ENCODE measurements at places on chromosomes 7 and 10.

DNA sequence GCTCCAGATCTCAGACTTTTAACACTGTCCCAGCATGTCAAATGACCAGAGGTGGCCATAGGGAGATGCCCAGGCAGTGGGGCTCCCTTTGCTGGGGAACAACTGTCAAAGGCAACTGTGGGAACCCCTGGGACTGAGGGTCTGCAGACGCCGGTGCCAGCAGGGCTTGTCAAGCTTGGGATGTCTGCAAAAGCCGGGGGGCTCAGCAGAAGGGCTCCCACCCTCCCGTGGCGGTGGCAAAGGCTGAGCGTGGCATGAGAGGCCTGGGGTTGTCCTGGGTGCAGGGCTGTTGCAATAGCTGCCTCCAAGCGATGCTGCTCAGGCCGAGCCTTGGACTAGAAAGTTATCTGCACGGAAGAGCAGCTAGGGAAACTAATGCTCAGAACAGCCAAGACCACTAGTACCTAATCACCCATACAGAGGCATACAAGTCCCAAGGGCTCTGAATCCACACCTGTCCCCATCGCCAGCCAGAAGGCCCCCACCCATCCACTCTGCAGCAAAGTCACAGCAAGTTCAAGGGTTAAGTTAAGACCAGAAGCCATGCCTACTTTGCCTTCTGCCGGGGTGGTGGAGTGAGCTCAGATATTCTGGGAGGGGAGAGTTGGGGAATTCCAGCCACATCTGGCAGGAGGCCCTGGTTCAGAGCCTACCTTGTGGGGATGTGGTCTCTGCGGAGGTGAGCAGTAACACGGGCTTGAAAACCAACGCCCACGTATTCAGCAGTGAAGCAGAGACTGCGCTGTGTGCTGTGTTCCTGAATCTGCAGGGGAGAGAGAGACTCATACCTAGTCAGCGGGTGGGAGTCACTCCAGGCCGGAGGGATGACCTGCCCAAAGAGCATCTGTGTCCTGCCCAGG lies 4.6 kb downstream of the SH2B2 start:
- DNase-seq: no peak

DNA sequence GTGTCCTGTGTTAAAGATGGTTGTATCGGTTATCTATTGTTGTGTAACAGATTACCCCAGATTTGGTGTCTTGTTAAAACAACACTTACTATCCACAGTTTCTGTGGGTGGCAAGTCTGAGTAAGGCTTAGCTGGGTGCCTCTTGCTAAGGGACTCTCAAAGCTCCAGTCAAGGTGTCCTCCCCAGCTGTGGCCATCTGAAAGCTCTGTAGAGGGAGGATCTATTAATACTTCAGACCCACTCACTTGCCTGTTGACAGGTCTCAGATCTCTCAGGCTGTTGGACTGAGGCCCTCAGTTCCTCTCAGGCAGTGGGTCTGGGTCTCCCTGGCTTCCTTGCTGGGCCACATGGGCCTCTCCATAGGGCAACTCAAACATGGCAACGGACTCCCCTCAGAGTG lies 19.6 kb downstream of the ARID5B start:
- no peak for DNase-seq

DNA sequence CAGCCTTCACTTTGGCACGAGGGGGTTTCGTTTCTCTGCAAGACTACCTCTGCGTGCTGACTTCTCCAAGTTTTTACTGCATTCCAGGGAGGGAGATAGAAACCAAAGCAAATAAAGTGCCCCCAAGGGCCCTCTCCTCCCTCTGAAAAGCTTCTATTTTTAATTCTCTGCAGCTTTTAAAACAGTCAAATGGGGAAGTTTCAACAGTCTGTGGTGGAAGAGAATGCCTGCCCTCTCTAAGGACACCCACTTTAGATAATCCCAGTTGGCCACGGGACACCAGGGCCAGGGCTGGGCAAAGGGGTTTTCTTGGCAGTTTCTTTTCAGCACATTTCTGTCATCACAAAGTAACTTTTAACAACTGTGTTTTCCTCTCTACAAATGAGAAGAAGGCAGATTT lies 386.7 kb upstream of the NPVF start:
- DNase-seq: no peak

GRCh38 chr7:901388-902154 lies 25.2 kb downstream of the GET4 start:
- DNase-seq: peak; percentile 41

GRCh38 chr10:78357141-78358063 lies 323.7 kb downstream of the RPS24 start:
- no peak for DNase-seq

GRCh38 chr7:129529643-129530042 lies 27.3 kb downstream of the SMKR1 start:
- no peak for DNase-seq

- DNase-seq: no peak
Observed at GRCh38 chr10:132403511-132404168, 6.6 kb downstream of the PWWP2B start.

GRCh38 chr10:51300617-51301304 lies 226.5 kb downstream of the PRKG1 start:
- no peak for DNase-seq

DNA sequence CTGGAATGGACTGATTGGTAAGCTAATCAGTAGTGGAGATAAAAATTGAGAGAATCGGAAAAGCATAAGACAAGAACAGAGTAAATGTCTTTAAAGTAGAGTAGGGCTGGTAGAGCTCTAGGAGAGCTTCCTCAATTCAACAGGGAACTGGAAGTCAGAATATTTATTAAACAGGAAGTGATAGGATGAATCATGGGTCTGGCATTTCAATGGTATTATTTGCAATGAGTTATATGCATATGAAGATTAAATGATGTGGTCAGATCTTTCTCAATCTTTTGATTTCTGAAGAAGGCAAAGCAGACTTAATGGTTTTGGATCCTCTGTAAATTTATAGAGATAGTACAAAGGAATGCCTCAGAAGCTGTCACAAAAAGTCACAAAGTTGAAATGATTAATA lies 349.0 kb downstream of the HPSE2 start:
- no peak for DNase-seq

GRCh38 chr10:60605476-60605875 lies 172.8 kb upstream of the CDK1 start:
- no peak for DNase-seq

- no peak for DNase-seq
Observed at GRCh38 chr7:158971214-158971613, 114.9 kb downstream of the DYNC2I1 start.

- no peak for DNase-seq
Observed at GRCh38 chr10:51425431-51425830, 274.0 kb downstream of the CSTF2T start.

DNA sequence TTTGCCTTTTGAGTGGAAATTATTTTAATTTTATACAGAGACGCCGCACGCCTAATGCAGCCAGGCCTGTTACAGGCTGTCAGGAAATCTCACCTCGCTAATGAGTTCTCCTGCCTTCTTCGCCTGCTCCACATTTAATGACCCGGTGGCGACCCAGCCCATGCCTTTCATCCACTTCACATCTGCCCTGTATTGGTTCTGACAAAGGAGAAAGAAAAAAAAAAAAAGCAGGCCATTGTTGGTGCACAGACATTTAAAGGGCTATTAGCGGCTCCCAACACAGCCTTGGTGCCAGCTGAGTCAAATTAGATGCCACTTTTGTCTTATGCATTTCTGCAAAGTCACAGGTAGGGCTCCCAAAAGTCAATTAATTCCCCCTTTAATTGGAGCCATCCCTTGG lies 43.3 kb downstream of the NRAP start:
- DNase-seq: no peak

DNA sequence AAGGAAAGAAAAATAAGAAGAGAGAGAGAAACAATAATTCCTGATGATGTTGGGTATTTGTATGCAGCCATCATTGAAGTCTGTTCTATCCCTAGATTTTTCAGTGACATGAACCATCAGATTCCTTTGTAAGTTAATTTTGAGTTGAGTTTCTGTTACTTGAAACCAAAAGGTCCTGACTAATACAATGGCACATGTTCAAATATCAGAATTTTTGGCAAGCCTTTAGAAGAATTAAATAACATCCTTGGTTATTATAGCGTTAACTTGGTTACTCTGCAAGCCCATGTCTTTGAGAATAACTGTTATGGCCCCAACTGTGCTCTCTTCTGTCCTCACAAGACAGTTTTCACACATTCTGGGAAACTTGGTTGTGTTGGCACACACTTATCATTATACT lies 66.5 kb downstream of the SYPL1 start:
- DNase-seq: no peak

- DNase-seq: no peak
Observed at GRCh38 chr10:100829933-100830727, 82.6 kb upstream of the SLF2 start.

- DNase-seq: no peak
Observed at GRCh38 chr10:26550774-26551526, 112.8 kb downstream of the APBB1IP start.

DNA sequence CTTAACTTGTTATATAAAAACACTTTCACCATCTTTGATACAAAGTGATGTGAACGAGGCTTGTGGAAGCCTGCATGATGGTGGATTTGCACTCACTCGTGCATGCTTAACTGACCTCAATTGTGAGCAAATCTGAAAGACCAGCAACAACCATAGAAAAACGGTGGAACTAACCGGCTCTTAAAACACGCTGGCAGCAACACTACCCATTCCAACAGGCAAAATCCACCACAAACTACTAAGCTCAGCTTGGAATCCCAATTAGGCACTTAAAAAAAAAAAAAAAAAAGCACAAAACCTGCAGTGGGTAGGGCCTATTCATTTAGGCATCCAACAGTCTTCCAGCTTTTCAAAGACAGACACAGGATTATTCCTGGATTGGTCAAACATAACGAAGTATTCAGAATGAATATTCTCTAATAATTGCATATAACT lies 1.8 kb downstream of the GDI2 start:
- no peak for DNase-seq

DNA sequence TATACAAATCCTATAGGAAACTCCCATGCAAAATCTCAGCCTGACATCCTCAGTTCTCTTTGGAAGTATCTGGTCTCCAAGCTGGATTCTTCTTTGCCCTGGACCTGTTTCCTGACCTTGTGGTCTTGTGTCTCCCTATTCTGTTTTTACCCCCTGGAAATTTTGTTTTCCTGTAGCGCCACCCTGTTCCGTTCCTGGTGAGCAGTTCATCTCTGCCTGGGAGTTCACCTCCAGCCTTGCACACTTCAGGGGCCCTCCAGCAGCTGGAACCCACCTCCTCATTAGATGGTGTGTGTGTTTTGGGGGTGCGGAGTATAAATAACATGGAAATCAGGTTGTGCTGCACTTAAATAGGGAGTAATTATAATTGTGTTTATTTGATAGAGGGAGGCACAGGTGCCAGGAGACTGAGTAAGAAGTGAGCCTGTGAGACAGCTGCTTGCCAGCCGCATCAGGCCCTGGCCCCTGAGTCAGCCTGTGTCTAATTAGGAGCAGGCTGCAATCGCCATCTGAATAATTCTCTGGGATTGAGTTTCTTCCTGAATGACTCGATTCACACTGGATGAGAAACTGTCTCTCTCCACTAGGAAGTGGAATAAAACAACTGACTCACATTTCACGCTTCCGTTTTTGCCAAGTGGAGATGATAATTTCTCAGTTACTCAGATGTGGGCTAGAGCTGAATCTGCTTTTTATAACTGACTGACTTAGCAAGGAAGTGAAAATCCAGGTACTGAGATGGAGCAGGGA lies 69.4 kb upstream of the HECTD2 start:
- no peak for DNase-seq

DNA sequence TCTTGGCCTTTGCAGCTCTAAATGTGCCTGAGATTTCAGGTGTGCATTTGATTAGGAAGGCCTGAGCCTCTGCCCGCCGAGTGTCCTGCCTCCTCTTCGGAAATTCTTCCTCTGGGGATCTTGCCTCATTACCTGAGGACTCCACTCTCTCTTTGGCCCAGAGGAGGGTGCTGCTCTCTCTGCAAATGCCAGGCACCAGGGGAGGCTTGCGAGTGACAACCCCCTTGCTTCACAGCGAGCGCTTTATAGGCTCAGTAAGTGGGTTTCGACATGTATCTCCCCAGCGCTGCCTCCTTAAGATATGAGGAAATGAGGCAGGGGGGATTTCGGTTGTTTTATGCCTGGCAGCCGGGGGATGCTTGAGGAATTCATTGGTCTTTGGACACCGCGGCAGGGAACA lies 423.9 kb downstream of the GLRX3 start:
- no peak for DNase-seq

DNA sequence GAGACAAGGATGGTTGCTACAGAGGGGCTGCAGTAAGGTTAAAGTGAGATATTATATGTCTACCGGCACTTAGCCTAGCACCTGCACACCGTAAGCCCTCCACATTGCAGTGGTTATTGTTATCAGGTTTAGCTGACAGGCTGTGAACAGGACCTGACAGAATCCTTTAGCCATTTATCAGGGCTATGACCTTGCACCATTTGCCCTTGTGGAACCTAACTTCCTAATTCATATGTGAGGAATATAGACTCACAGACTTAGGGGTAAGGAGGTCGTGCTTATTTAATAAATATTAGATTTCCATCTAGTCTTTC lies 10.1 kb downstream of the NCOA4 start:
- DNase-seq: no peak

DNA sequence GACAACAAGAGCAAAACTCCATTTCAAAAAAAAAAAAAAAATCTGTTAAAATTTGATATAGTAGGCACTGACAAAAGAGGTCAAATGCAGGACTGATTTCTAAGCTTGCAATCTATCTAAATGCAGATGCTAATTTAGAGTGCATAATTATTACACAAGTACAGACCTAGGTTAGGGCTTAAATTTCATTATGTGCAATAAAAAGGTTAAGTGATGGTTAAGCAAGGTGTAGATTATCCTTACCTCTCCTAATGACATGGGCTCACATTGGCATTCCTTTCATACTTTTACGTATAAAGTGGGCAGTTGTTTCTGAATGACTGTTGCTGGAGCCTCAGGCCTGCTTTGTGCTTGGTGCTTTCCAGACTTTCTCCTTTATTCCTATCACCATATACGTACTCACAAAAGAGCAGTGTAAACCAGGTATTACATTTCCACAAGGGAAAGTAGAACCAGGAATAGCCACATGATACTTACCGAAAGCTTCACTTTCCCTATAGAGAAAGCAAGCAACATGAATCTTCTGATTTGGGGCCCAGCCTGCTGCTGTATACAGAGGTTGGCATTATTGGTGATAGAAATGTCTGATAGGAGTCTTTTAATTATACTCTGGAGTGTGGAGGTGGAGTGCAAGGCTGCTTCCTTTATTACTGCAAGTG lies 2.2 kb upstream of the CHCHD1 start:
- DNase-seq: no peak

DNA sequence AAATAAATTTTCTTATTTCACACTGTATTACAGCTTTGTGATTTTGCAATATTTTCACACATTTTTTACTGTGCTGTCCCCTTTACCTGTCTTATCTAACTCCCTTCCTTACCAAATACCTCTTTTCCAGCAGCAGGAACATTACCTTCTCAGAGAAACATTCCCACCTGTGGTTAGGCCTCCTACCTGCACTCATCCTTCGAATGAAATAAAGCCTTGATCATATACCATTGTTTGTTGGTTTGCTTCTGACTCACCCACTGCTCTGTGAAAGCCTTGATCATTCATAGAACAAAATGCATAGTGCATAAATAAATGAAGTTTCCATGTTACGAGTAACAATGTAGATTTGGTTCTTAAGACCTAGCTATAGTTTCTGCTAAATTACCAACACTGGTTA lies 256.3 kb downstream of the ARL4A start:
- DNase-seq: no peak

All from activated T-cell treated with anti-CD3 and anti-CD28 coated beads for 1 hour (primary cell).